NCI-H1105 treated with DMSO at 0.1 percent for 48 hours (cell line): ENCODE measurements at places on chromosomes 5 and 9.
A peak's percentile ranks its signal among the peaks of the same experiment; 100 is the strongest.

DNA sequence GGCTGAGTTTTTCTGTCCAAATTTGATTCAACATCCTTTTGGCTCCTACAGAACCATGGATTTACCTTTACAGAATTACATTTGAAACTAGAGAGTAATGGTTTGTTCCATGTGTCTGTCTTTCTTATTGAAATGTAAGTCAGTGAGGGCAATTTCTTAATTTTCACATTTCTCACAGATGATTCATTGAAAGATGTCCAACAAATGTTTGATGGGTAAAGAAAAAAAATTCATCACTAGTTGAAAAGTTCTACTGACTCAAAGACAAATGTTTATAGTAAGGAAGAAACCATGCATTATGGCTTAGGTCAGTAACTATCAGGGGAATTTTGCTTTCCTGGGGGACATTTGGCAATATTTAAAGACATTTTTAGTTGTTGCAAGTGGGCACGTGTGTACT, 131.6 kb upstream of the TRPM3 start:
- no peak for DNase-seq

GRCh38 chr5:55407059-55407684, 99.4 kb downstream of the MTREX start:
- DNase-seq = peak; percentile 11

- DNase-seq = no peak
Observed at GRCh38 chr9:72788966-72789735, 163.7 kb downstream of the ALDH1A1 start.

GRCh38 chr9:96626912-96627311, 7.3 kb upstream of the CDC14B start:
- DNase-seq = no peak

GRCh38 chr5:162323466-162323865, 255.9 kb downstream of the GABRG2 start:
- peak; percentile 33 for DNase-seq

GRCh38 chr5:5409151-5409810, 13.2 kb upstream of the ICE1 start:
- no peak for DNase-seq

DNA sequence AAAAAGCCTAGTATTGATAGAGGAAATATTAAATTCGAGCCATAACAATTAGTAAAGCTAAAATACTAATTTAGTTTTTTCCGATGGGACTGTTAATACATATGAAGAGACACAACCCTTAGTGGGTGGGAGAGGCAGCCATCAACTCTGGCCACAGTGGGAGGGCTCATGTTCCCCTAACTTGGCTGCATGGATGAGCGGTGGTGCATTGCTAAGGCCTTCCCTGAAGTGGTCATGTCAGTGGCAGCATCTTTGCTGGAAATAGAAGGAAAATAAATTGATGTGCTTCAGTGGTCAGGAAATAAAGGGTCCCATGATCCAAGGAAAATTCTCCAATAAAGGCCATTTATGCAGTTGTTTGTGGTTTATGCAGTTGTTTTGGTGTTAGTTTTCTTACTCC, 33.9 kb upstream of the F2RL2 start:
- no peak for DNase-seq

DNA sequence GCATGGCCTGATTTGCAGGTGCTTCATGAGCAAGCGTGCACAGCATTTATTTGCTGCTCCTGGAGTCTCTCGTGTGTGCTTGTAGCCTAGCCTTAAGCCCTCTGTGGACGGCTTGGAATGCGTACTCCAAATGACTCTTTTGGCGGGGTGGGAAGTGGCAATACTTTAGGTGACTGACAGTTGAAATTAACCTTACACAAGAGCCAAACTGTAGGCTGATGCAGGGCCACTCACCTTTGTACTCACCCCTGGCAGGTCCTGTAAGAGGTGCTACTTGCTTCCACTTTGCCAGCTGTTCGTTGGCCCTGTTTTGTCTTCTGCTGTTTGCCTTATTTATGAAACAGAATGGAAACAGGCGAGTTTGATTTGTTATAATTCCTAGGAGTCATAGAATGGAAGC, 22.9 kb downstream of the TENT4A start:
- no peak for DNase-seq

- no peak for DNase-seq
Observed at GRCh38 chr5:78541086-78541654, 107.4 kb downstream of the LHFPL2 start.

GRCh38 chr5:81134066-81134465, 99.1 kb upstream of the CKMT2 start:
- no peak for DNase-seq

DNA sequence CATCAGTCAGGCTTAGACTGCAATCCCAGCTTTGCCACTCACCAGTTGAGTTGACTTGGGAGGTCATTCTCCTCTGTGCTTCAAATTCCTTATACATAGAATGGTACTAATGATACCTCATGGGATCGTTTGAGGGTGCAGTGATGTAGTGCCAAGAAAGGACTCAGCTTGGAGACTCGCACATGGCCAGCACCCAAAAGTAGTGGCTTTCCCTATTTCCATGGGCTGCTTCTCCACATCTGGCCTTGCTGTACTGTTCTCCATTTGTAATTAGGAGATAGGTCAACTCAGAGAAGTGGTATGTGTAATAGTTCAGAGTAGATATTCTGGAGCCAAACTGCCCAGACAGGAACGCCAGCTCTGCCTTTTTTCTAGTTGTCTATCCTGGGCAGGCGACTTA, 5.5 kb downstream of the CCL19 start:
- DNase-seq = no peak

DNA sequence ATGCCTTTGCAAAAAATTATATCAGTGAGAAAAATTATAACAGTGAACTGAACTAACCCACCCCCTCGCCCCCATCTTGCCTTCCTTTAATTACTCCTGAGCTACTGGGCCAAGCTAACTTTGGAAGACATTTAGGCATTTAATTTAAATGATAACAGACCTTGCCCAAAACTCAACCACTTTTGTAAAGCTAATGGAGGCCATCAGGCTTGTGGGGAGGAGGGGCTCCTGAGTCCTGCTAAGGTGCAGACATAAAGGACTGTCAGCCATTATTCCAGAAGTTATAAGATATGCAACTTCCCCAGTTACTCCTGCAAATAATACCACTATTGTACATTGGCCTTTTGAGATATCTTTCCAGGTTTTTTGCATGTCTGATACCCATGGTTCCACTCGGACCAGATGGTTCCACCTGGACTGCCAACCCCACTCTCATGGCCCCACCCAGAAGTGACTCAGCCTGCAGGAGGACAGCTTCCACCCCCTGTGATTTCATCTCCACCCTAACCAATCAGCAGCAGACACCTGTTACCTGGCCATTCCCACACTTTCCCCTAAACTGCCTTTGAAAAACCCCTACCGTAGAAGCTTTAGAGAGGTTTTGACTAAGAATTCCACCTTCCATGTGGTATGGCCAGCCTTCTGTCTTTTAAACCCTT, 805.4 kb upstream of the CDH6 start:
- no peak for DNase-seq

GRCh38 chr9:37146410-37146809, 26.0 kb downstream of the ZCCHC7 start:
- no peak for DNase-seq

GRCh38 chr5:170985486-170985885, 123.7 kb downstream of the RANBP17 start:
- no peak for DNase-seq

- DNase-seq = no peak
Observed at GRCh38 chr9:93115486-93116071, 18.5 kb downstream of the NINJ1 start.

GRCh38 chr9:68996462-68996861, 17.5 kb downstream of the PRKACG start:
- DNase-seq = no peak

- no peak for DNase-seq
Observed at GRCh38 chr5:156498226-156498980, 171.4 kb downstream of the SGCD start.

GRCh38 chr9:90515510-90515909, 127.1 kb downstream of the DIRAS2 start:
- DNase-seq = no peak

GRCh38 chr9:84969084-84969483, 299.6 kb downstream of the NTRK2 start:
- DNase-seq = no peak

DNA sequence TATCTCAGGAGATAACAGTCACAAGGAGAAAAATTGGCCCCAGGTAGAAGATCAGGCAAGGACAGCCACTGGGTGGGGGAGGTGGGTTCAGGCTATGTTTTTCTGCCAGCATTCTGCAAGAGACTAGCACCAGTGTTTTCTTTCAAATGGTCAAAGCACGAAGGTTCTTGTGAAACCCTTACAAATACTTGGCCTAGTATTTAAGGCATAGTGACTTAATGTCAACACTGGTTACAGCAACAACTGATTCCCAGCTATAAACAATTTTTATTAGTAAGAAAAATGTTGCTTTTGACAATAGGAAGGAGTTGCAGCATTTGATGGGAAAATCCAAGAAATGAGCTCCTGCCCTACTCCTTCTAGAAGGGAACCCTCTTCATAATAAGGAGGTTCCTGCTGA, 349.6 kb downstream of the SLIT3 start:
- no peak for DNase-seq

DNA sequence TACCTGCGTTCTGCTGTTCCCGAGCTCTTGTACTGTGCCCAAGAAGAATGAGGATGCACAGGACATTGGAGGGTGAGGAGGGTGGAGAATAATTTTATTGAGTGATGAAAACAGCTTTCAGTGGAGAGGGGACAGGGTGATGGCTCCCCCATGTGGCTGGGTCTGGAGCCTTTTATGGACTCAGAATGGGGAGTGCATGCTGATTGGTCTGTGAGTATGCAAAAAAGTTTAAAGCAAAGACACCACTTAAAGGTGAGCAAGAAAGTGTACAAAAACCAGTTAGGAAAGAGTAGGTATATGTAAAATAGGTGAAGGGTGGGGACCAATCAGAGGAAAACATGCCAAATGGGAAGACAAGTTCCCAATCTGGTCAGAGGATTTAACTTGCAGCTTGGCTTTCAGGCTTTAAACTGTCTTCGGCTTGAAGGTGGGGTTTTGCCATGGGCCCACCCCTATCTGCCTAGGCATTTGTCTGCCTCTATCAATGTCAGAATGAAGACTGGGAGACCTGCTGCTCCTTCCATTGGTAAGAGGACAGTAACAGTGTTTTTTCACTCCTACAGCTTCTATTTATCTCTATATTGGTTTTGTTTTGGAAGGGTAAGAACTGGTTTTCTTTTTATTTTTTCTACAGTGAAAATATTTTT, 118.0 kb upstream of the RAI14 start:
- no peak for DNase-seq

DNA sequence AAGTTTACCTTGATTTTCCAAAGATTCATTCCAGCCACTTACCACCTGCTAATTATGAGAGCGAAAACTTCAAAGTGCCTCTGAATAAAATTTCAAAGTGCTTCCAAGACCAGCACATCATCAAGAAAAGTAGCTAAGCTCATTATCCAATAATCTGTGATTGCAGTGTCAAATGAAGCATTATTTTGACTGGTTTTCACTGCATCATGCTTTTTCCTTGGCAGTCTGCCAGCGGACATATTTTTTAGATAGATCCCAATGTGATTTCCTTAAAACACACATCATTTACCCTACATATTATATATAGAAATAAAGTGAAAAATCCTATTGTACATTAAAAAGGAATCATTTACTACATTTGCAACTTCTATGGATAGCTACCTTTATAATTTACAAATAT, 508.6 kb upstream of the FAM174A start:
- DNase-seq = peak; percentile 63

DNA sequence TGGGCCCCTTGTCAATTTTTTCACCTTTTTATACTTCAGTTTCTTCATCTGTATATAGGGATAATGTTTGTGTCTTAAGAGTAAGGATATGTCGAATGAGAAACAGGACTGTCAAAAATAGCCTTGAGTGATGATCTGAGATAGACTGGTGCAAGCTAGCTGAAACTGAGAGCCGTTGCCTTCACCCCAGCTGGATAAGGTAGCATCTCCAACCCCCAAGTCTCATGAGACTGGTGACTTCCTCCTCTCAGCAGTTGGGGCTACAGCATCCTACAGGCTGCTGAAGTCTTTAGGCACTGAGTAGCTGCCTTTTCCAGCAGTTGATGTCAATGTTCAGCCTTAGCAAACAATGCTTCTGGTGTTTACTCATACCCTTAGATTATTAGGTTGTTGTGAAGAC, 330.2 kb downstream of the OSTF1 start:
- DNase-seq = no peak

GRCh38 chr9:78857373-78858225, 560.7 kb downstream of the PSAT1 start:
- DNase-seq = no peak

GRCh38 chr5:79562351-79563246, 48.7 kb upstream of the HOMER1 start:
- no peak for DNase-seq

GRCh38 chr5:112525217-112525616, 106.1 kb upstream of the EPB41L4A start:
- DNase-seq = no peak

DNA sequence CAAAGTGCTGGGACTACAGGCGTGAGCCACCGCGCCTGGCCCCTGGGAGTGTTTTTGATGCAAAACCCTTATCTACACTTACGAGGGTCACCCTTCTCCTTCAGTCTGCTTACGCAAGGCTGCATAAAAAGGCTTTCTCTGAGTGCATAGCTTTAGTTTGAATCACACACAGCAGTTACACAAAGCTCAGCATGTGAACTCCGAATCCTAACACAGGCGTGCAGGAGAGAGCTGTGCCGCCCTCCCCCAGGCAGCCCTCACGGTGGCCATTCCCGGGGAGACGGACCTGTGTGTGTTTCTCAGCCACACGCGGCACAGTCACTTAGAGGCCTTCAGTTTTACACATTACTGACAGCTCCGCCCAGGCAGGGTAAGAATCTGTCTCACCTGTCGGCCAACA, 26.7 kb downstream of the EXD3 start:
- no peak for DNase-seq

DNA sequence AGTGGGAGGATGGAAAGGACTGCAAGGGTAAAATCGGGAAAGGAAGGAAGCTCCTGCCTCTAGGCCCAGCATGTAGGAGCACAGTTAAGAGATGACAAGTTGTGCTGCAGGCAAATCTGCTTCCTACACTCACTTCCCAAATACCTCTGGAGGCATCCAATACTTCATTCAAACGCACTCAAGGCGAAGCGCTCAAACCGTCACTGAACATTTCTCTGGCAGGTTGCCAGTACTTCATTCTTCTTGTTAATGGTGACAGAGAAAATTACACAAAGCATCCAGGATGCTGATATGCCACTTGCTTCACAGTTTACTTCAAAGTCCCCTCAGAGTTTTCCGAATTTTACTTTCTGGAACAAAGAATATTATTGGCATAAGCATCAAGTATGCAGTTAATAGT, 59.8 kb downstream of the NREP start:
- peak; percentile 66 for DNase-seq

DNA sequence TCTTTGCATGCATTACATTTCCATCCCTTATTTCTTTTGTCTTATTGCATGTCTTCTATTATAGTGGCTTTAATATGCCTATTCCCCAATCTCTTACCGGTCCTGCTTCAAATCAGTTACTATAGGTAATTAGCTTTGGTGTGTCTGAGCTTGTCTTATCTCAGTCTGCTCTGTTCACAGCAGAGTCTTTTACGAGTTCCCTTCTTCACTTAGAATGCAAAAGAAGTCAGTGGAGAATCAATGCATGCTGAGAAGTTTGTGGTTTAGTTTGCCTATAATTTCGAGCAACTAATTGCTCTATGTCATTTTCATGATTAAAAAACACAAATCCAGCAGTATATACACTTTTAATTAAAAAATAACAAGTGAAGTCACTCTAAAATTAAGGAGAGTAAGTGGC, 545.0 kb downstream of the SLCO4C1 start:
- DNase-seq = no peak
